MV-4-11 (cell line): ENCODE measurements at places on chromosomes 7 and 10.

GRCh38 chr7:16428672-16429071 lies 7.3 kb upstream of the CRPPA start:
- DNase-seq: peak; percentile 71

GRCh38 chr7:148838905-148839304 lies 45.2 kb downstream of the EZH2 start:
- peak; percentile 28 for DNase-seq

- no peak for DNase-seq
Observed at GRCh38 chr10:94104316-94105000, 110.7 kb downstream of the PLCE1 start.

- no peak for DNase-seq
Observed at GRCh38 chr7:4436936-4437335, 245.2 kb upstream of the FOXK1 start.

DNA sequence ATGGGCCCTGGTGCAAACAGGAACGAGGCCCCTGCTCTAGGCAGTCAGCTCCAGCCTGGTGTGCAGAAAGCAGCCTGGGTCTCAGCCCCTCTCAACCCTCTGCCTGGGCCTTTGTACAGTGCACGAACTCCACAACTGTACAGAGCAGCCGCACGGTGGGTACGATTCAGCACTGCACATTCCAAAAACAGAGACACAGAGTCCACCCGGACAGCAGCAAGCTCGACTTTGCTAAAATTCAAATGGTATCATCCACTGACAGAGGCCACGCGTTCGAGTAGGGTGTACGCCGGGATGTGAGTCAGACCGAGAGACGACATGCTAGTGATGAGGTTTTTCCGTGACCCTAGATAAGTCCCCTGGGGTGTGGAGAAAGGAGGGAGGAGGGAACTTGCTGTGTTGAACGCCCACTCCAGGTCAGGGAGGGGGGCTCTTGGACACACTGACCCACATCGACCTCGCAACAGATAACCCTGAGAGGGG lies 65.6 kb upstream of the PDGFA start:
- peak; percentile 14 for DNase-seq

DNA sequence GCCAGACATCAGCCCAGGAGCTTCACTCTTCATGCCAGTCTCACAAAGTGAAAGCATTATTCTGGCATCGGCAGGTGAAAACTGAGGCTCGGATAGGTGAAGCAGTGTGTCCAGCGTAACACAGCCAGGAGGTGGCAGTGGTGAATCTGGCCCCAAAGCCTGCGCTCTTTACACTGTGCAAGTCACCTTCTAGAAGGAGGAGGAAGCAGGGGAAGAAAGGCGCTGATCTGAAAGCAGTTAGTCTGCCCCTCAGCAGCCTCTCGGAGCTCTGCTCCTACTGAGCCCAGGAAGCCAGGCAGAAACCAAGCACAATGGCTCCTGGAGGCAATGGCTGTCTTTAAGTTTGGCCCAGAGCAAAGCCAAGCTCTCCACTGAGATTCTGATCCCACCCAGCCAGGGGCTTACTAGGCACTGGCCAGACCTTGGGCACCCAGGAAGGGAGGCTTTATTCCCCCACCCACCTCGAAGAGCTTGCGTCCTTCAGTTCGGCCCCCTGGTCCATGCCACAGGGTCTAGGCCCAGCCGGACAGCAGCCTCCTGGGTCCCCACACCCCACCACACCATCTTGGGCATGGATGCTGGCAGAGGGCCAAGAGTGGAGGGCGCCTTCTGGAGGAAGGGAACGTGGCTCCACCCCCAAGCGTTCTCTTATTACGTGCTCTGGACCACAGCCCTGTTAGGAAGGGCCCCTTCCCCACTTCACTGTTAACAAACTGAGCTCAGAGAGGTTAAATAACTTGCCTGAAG lies 104.5 kb downstream of the GRID1 start:
- peak; percentile 52 for DNase-seq

GRCh38 chr10:90417476-90418210 lies 440.2 kb downstream of the HTR7 start:
- DNase-seq: no peak

DNA sequence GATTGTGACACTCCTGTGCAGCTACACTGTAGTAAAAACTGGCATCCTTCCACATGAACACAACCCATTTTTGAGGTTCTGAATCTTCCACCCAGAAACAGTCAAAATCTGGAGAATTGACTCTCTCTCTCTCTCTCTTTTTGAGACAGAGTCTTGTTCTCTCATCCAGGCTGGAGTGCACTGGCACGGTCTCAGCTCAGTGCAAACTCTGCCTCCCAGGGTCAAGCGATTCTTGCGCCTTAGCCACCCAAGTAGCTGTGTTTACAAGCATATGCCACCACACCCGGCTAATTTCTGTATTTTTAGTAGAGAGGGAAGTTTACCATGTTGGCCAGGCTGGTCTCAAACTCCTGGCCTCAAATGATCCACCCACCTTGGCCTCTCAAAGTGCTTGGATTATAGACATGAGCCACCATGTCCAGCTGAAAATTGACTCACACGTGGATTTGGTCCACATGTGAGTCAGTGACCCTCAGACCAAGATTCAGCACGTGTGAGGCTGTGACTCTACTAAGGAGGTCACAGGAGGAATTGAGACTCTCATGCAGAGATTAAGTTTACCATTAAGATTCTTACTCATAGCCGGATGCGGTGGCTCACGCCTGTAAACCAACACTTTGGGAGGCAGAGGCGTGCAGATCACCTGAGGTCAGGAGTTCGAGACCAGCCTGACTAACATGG lies 12.1 kb upstream of the ZNF107 start:
- DNase-seq: no peak

- no peak for DNase-seq
Observed at GRCh38 chr10:18400906-18401245, 250.5 kb downstream of the NSUN6 start.

- DNase-seq: no peak
Observed at GRCh38 chr10:70604106-70604505, 1.6 kb upstream of the PRF1 start.

DNA sequence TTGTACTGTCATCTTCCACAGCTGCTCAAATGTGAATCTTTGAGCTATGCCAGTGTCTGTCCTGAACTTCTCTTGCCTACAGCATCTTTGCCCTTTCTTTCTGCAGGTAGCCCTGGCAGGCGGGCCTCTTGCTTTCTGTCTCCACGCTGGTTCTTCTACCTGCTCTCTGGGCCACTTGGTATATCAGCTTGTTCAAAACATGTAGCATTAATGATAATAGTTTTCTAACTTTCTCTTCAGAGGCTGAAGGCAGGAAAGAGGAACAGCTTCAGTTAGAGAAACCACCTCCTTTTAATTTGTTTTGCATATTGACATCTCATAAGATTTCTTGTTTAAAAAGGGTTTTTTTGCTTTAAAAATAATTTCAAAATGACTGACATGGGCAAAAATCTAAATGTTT lies 923 bp upstream of the FGL2 start:
- peak; percentile 40 for DNase-seq

DNA sequence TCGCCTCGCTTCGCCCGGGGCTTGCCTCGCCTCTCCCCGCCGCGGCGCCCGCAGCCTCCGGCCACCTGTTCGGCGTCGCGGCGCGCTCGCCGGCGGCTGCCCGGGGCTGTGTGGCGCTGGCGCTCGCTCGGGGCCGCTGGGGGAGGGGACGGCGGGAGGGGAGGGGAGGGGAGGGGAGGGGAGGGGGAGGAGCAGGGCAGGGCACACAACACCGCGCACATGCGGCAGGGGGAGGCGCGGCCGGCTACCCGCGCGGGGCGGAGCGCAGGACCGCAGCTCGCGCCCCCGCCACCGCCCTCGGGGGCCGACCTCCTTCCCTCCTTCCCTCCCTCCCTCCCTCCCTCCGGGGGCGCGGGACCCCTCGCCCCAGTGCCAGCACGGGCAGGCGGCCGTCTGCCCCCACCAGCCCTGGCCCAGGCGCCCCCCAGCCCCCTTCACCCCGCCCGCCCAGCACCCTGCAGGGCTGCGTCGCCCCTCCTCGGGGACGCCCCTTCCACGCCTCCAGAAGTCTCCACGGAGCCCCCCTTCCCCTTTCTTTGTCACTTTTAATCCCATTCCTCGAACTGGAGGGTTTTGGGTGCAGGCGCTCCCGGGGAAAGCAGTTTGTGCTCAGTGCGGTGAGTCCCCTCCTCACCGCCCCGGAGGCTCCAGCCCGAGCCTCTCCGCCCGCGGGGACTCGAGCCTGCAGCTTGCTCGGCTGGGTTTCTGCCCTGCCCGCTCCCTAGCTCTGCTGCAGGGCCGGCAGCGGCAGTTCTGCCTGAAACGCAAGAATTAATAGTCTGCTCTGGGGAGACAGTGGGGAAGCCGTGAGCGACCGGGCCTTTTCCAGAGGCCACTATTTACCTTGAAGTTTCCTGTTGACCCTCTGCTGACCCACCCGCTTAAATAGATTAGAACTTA lies at the start of gene PARD3:
Gene PARD3 (minus strand): TSS at position 112 of the 900 bp plus-strand sequence. CDS start 301 bp downstream, outside the sequence.
- DNase-seq: no peak

DNA sequence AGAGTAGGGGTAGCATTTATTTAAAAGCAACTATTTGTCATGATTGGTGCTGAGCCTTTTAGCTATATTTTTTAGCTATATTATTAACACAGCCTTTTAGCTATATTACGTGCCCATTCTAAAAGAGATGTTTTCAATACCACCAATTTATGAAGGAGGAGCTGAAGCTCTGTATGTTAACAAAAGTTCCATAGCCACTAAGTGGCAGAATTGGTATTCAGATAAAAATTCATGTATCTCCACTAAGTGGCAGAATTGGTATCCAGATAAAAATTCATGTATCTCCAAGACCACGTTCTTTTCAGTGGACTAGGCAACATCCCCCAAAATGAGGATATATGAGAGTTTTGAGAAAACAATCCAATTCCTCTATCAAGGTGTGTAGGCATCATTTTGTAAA lies 268.6 kb downstream of the HGF start:
- no peak for DNase-seq

- no peak for DNase-seq
Observed at GRCh38 chr7:106035568-106035967, 72.5 kb downstream of the CDHR3 start.

GRCh38 chr10:118817328-118818068 lies 62.7 kb upstream of the CACUL1 start:
- DNase-seq: no peak

- no peak for DNase-seq
Observed at GRCh38 chr10:129415215-129416140, 51.6 kb upstream of the MGMT start.

DNA sequence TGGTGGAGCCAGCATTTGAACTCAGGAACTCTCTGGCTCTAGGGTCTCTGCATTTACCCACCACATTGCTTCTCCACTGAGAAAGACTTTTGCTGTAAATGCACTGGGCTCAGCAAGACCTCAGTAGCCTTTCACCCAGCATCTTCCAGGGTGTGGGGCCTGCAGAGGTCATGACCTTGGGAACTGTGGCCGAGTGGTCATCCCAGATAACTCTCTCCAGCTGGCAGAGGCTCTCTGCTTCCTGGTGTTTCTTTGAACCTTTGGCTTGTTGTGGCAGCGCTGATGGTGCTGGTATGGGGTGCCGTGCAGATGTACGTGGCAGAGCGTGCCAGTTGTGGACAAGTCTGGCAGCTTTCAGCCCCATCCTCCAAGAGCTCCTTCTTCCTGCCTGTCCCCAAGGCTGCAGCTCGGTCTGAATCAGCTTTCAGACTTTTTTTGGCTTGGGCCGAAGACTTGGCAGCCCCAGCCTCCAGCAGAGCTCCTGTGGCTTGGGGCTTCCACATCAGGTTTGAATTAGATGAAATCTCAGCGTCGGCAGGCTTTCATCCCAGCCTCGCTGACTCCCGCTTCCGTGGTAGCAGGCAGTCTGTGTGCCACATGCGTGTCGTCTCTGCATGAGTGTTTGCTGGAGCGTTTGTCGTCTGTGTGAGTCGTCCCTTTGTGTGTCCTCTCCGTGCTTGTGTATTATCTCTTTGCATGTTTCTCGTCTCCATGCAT lies 21.5 kb downstream of the ADAMTS14 start:
- no peak for DNase-seq

GRCh38 chr7:41715000-41715399 lies 12.1 kb upstream of the INHBA start:
- no peak for DNase-seq

DNA sequence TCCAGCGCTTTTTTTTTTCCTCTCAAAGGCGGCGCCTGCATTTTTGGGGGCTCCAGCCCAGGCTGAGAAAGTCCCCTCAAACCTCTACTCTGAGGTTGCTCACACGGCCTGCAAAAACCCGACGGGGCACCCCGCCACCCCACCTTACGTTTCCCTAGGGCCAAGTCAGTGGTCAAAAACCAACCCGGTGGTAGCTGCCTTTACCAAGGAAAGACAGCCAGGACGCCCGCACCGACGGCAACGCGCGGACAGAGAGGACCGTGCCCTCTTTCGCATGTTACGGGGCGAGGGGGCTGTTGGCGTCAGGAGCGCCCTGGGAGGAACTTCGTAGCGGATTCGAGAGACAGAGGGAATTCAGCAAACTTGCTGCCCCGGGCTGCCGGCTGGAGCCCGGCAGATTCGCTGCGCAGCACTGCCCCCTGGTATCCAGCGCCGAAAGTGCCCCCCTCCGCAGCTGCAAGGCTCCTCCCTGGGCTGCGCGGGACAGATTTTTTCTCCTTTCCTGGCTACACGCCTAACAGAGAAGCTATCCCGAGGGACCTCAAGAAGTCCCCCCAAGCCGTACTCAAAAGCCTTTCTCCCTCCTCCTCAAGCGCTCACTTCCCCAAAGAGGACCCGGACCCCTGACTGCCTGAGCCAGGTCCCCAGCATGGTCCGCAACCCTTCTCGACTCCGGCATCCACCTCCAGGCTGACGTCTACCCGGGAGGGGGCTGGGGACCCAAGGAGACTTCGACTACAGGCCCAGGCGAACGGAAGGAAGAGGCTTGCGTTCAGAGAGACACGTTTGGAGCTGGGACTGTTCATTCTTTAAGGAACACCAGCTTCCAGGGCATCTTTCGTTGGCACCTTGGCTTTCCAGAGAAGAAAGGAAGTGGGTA lies 27.7 kb upstream of the VAX1 start:
- no peak for DNase-seq

DNA sequence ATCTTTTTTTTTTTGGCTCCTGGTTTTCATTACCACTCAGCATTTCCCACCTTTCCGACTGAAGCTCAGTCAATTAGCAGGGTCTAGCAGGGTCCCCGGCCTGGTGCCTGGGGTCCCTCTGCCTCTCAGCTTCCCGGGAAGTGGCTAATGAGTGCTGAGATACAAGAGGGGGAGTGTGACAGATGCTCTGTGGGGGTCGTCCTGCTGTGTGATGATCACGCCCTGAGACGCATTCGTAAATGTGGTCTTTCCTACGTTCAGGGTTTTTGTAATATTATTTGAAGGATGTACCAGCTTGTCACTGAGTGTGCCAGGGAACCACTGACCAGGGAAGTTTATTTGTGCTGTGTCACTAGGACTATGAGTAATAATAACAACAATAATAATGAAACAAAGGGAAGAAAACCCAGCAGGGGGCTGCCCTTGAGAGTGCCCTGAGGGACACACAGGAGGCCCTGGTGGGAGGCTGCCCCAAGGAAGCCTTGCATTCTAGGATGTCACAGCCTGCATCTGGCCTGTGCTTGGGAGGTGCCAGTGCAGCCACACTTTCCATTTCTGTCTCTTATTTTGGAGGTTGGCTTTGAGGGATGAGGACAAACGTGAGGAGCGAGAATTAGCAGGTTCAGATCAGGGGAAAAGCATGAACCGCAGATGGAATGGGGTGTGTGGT lies 337.8 kb downstream of the ADARB2 start:
- no peak for DNase-seq
